Psoas muscle (tissue), 8 donors: ENCODE measurements at places on chromosomes 7 and 10. TPM values are rescaled to one million over a fixed set of nuclear protein-coding genes. Genes with fewer than 3 reads are reported as not detected.
A peak's percentile ranks its signal among the peaks of the same experiment; 100 is the strongest.

The TMEM270 gene
- polyA plus RNA-seq, result not detected

DNA sequence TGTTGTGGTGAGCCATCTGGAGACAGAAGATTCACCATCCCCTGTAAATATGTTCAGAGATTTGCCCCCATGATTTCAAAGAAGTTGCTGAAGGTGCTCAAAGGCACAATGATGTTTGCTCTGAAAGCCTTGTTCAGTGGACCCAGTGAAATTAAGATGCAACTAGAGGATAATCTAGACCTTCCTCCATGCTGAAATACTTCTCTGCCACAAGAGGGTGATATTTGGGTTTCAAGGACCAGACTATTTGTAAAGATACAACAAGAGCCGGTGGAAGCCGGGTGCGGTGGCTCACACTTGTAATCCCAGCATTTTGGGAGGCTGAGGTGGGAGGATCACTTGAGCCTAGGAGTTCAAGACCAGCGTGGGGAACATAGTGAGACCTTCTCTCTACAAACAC is 13.5 kb upstream of the MSRB2 start:
- no peak for DNase-seq

The ZNF727 gene
- polyA plus RNA-seq, result 0.10 TPM

The PON1 gene
- polyA plus RNA-seq, result not detected

GRCh38 chr10:33041783-33042437 is 83.9 kb upstream of the ITGB1 start:
- no peak for DNase-seq

The FAM237B gene
- polyA plus RNA-seq, result not detected

The CUZD1 gene
- 0.25 TPM for polyA plus RNA-seq

The IKZF1 gene
- polyA plus RNA-seq, result 0.26 TPM

The LLCFC1 gene
- not detected for polyA plus RNA-seq

The SPDYE2 gene
- 0.13 TPM for polyA plus RNA-seq

DNA sequence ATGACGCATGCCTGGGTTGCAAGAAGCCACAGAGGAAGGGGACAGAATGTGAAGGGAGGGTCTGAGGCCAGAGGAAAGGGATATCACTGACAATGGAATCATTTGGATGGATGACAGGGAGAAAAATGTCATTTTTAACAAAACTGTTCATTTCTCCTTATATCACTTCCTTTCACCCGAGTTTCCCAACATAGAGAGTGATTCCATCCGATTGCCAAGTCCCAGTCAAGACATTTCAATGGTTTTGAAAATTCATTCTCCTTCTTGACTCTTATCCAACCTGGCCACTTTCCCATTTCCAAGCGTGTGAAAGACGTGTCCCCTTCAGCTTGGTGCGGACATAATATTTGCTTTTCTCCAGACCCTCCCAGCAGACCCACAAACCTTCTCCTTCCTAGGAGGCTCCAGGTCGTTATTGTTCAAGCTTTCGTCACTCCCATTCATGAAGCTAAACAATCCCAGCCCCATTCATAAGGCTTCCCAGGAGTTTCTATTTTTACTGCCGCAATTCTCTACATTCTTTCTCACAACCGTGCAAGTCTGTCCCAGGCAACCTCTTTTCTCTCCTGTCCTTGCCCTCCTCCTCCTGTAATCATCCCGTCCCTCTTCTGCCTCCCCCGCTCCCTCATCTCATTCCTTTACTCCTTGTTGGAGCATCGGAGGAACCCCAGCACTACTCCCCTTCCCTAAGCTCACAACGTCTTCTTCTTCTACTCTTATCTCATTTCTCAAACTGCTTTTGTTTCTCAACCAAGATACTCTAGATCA is 301.3 kb upstream of the KLF6 start:
- DNase-seq, result no peak

DNA sequence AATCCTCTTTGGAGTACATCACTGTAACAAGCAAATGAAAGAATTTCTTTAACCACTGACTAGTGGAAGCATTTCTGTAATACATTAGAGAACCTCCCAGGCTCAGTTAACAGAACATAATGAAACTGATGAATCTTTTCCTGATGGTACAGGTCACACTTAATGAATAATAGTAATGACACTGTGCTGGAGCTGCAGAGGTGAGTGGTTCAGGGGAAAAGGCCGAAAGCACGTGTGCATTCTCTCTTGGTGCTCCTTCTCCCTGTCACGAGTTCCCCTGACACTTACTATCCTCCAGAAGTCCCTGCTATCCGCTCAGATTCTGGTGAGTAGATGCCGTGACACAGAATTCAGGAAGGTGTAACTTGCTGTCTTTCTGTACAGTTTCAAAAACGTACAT is 8.0 kb downstream of the HIPK2 start:
- no peak for DNase-seq

DNA sequence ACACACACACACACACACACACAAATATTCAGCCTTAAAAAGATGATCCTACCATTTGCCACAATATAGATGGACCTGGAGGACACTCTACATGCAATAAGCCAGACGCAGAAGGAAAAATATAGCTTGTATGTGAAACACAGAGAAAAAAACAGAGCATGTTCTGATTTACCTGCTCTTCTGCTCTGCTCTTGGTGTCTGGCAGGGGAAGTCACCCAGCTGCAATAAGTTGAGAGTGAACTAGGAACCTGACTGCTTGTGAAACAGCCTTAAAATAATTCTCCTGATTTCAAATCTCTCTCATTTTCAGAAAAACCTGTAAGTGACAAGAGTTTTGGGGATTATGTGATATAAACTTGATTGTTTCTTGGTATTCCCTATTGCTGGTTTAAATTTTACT is 31.0 kb upstream of the KCND2 start:
- no peak for DNase-seq

The MYO1G gene
- 0.29 TPM for polyA plus RNA-seq

- DNase-seq, result no peak
These were observed 15.4 kb downstream of the CLCN1 start for GRCh38 chr7:143331179-143331801.

DNA sequence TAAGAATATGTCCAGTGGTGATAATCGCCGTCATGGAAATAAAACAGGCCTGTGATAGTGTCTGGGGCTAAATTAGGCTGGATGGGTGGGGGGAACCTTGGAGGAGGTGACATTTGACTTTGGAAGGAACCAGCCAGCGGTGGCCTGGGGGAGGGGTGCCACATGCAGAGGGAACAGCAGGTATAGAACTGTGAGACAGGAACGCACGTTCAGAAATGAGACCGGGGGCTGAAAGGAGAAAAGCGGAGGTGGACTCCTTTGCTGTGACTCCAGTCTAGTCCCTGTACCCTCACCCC is 2.6 kb upstream of the CYP26A1 start:
- DNase-seq, result no peak

DNA sequence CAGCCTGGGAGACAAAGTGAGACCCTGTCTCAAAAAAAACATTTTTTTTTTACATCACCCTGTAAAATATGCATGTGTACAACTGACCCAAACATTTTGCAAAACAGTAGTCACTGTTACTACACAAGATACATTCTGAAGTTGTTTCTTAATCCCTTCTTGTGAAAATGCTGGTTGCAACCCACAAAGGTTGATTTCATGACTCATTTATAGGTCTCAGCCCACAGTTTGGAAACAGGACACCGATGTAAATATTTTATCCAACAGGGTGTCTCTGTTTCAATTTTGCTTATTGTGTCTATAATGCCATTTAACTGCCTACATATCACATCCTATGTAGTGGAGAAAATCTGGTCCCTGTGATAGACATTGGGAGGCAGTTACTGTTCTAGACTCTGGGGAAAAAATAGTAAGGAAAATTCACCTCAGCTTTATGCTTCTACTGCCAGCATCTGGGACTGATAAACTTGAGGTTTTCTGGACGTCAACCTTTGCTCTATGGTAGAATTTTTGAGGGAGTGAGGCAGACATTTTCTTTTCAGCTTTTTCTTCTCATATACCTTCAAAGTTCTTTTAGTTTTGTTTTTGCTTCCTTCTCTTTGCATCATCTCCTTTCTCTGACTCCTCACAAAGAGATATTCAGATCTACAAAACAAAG is 1.6 kb upstream of the RAB19 start:
- DNase-seq, result no peak

GRCh38 chr10:127578961-127579305 is 29.8 kb downstream of the NPS start:
- no peak for DNase-seq

The CPA1 gene
- 1.0 TPM for polyA plus RNA-seq

DNA sequence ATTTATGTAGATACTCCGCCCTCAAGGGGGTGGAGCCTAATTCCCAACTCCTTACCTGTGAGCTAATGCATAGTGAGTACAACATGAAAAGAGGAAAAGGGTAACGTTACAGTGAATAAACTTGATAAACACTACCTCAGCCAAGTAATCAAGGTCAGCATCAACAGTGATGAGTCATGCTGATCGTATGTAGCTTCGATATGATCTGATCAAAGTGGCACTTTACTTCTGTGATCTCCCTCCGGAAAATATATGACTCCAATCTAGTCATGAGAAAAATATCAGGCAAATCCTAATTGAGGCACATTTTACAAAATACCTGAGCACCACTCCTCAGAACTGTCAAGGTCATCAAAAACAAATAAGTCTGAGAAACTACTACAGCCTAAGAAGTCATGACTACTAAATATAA is 70.4 kb downstream of the VTI1A start:
- DNase-seq, result no peak

DNA sequence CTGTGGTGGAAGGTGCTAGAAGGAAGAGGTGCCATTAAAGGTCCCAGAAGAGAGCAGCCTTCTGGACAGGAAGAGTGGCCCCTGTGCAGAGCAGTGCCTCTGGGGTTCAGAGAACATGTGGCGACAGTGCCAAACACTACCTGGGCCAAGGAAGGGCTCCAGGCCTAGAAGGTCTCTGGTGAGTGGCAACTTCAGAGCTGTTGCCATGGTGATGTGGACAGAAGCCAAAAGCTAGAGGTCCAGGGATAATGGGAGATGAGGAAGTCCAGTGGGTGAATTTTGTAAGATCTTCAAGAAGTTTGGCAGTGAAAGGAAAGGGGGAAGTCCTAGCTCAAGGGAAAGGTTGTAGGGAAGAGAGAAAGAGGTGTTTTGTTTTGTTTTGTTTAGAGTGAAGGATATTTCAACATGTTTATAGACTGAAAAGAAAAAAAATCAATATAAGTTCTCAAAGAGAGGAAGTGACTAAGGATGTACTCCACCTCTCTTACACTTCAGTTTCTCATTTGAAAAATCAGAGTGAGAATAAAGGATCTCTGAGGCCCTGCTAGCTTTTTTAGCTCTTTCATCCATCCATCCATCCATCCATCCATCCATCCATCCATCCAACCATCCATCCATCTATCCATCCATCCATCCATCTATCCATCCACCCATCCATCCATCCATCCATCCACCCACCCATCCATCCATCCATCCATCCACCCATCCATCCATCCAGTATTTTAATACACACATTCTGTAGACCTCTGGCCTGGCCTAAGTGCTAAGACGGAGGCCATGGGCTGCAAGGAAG is 77.1 kb upstream of the DUSP5 start:
- DNase-seq, result no peak

- peak; percentile 80 for DNase-seq
These were observed 24.6 kb downstream of the VSIR start for GRCh38 chr10:71748671-71749191.

- DNase-seq, result no peak
These were observed 84.0 kb downstream of the ARL4A start for GRCh38 chr7:12771378-12771877.

The KIAA1549 gene
- polyA plus RNA-seq, result 0.46 TPM

GRCh38 chr10:111498560-111498959 is 421.7 kb downstream of the ADRA2A start:
- no peak for DNase-seq

The NEUROG3 gene
- polyA plus RNA-seq, result not detected

The TUBB8 gene
- not detected for polyA plus RNA-seq

DNA sequence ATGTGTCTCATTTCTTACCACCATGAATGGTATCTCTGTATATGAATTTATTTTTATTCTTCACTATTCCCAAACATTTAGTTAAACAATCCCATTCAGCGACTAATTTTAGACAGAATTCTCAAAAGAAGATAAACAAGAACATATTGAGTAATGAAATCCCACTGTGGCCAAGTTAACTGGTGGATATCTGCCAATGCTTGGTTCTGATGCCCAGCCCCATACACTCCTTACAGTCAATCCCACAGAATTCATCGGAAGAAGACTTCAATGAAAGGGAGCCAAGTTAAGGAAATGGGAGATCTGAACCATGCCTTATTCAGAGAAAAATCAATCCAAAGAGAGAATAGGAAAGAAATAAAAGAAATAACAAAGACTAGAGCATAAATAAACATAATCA is 518.0 kb downstream of the XPNPEP1 start:
- DNase-seq, result no peak

DNA sequence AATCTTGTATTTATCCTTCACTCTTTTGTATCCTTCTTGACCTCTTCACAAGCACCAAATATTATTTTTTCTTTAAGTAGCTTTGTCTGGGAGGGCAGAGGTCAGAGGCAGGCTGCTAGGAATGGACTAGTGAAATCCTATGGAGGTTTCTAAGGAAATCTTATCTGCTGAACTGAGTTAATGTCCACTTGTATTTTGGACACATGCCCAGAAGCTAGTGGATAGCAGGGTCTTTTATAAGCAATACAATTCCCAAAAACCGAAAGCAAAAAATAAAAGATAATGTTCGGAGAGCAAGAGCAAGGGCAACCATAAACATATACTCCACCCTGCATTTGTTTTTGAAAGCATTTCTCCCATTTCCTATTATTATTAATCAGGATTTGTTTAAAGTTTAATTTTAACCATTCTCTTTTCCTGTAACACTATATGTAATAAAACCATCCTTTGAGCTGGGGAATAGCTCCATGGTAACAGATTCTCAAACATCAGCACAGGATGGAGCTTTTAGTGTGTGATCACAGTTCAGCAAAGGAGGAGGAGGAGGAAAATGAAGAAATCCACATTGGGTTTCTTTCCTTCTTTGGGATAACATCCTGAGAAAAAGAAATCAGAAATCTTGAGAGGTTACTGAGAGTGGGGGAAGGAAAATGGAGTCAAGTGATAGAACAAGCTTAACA is 328.2 kb upstream of the LRRN3 start:
- no peak for DNase-seq

DNA sequence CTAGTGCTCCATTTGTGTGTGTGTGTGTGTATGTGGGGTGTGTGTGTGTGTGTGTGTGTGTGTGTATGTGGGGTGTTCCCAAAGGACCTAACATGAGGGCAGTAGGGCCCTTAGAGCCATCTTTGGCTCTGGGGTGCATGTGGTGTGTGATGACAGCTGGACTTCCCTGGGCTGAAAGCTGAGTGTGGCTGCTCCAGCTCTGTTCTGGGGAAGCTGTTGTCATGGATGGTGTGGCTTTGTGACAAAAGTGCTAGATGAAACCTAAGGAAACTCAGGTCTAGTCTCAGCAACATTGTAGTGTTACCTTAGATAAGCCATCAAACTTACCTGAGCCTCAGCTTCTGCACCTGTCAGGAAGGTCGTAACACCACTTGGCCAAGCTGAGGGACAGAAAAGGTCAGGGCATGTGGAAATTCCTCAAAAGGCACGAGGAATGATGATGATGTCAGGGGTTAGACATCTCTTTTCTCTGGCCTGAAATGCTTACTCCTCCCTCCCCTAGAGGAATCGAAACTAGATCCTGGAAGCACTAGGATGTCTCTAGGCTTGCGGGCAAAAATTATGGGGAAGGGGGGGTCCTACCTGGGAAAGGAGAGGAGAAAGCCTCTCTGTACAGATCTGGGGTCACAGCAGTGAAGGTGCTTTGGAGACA is 115.4 kb downstream of the RPS24 start:
- no peak for DNase-seq
